ENCODE measurements at places on chromosomes 13 and 19.

DNA sequence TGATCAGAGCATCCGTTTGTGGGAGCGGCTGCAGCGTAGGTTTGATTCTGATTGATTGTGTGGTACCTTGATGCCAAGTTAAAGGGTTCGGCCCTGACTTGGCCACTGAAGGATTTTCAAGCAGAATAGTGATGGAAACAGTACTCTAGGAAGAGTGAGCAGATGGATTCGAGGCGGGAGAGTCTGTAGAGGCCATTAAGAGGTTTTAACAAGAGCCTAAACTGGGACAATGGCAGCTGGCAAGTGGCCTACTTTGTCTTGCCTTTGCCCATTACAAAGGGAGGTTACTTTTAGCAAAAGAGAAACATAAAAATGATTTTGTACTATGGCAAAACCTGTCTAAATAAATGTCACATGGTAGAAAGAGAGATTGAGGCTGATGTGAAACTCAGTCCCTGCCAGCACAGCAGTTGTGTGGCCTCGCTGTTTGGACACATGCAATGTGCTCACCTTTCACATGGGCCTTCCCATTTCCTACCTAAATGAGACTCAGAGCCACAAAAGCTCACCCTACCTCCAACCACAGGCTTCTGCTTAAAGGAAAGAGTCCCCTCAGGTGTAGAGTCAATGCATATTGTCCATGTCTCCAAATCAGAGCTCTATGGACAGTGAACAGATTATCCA is 62.4 kb upstream of the RAP2A start:
- DNase-seq, result no peak

GRCh38 chr13:40139896-40140520 is 484.5 kb downstream of the COG6 start:
- no peak for DNase-seq

GRCh38 chr13:98112456-98112855 is 30.4 kb upstream of the FARP1 start:
- no peak for DNase-seq

DNA sequence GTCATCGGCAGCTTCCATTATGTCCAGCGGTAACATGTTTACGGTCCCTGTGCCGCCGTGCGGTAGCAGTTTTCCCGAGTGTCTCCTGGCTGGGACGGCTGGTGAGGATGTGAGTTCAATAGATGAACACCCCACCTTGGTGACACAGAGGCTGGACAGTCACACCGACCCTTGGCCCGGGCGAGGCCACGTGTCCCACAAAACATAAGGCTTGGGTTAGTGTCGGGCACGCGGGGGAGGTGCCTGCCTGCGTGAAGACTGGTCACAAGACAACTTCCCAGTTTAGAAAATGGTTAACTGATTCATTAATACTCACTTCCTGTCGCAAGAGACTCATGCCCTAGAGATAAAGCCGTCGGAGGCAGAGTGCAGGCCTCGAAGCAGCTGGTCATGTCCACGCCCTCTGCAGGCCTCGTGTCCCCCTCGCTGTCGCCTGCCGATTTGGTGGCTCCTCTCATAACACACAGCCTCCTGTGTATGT is 17.2 kb downstream of the RASA3 start:
- DNase-seq, result no peak

DNA sequence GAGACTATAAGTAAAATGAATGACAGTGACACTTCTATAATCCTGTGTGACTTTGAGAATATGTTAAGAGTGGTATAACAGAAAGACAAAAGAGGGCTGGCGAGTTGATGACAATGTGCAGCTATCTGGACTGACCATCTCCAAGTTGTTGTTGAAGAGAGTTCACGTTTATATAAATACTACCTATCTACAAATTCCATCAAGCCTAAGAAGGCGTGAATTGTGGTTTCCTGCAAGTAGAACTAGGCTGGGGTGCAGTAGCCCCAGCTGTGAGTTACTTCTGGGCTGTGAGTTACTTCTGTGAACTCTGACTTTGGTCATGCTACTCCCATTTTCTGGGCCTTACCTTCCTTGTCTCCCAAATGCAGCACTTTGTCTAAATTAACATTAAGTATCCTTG is 561.0 kb downstream of the TBC1D4 start:
- no peak for DNase-seq

DNA sequence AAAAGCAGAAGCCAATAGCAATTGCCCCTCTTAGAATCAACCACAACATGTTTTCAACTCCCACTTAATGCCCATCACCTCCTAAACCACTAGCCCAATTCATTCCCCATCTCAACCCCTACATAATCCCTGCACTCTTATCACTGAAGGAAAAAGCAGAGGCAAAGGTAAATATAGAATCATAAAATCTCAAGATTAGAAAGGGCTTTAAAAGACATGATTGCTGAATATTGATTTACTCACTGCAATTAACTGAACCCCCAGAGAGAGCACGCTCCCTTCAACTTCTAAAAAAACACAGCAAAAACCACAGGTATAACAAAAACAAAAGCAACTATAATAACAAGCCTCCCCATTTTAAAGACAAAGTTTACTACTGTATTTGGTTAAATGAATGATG is 15.1 kb upstream of the POU4F1 start:
- DNase-seq, result no peak

- peak; percentile 80 for DNase-seq
Observed at GRCh38 chr19:17215127-17215971, at the start of gene USE1. TSS of gene USE1 (plus strand) at chr19:17215357. CDS start at chr19:17215406, 49 bp downstream.

- no peak for DNase-seq
Observed at GRCh38 chr13:35836446-35836845, 294.7 kb downstream of the DCLK1 start.

- no peak for DNase-seq
Observed at GRCh38 chr13:24888291-24888931, 124.4 kb downstream of the RNF17 start.

GRCh38 chr13:23771956-23772355 is 117.2 kb downstream of the MIPEP start:
- DNase-seq, result no peak

- DNase-seq, result no peak
Observed at GRCh38 chr13:91214031-91214430, 133.5 kb upstream of the MIR17HG start.

DNA sequence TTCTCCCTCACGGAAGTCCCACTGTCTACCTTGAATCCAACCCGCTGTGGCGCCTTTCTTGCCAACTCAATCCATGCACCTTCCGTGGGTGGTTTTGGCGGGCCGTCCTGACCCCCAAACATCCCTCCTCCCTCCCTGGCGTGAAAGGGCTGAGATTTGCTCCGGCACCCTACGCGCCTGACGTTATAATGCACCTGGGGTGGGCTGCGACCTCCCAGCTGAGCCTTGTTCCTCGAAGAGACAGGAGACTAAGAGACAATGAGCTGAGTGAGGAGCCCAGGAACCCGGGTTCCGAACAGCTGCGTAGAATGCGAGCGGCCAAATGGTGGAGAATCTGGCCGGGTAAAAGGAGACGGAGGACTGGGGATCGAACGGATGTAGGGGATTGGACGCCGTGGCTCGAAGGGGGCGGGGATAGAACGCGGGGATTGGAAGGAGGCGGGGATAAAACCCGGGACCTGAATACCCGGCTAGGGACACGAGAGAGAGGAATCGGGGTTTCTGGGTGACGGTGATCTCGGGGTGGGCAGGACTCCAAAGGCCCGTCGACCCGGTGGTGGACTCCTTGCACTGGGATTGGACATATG is at the start of gene CPT1C:
CPT1C (plus strand) TSS at position 461 of the 587 bp plus-strand sequence. CDS start 1,137 bp downstream, outside the sequence.
- peak; percentile 79 for DNase-seq

DNA sequence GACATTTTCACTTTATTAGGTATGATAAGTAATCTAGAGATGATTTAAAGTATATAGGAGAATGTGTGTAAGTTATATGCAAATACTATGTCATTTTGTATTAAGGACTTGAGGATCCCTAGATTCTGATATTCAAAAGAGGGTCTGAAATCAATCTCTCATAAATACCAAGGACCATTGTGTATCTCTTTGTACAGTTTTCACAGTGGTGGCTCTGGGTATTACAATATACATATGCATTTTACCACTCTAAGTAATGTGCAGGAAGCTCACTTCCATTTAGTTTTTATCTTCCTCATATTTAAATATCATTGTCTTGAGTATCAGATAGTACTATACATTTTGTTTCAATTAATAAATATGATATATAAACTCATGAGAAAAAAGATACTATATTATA is 862.6 kb upstream of the PCDH20 start:
- DNase-seq, result no peak

- peak; percentile 22 for DNase-seq
Observed at GRCh38 chr19:5093297-5093928, 124.5 kb downstream of the KDM4B start.

DNA sequence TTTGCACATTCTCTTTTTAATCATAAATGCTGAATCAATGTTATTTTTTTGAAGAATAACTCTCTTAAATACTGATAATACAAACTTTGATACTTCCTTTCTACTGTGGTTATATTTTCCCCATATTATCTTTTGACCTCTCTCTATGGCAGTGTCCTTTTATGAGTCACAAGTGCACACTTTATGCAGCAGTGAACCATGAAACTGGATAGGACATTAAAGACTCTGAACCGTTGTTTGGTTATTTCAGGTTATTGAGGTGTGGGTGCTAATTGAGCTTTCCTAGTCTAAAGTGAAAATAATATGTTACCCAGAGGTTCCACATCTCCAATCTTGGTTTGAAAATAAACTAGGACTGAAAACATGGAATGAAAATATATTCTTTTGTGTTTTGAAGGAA is 71.4 kb downstream of the DGKH start:
- no peak for DNase-seq

GRCh38 chr13:110983241-110983640 is 68.4 kb upstream of the ANKRD10 start:
- no peak for DNase-seq

DNA sequence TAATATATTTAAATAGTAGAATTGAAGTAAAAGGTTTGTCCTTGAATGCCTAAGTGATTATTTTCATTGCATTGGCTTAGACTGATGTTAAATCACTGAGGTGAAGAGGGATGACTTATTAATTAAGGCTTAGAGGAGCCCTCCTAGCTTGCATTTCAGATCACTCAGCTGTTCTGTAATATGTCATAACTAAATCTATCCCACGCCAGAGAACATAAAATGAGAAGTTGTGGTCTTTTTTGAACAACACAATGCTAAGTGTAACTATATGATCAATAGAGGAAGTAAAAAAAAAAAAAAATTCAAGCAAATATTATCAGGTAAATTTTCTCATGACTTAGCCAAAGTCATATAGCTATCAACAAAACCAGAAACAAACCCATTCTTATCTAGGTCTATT is 752.2 kb downstream of the GPC5 start:
- no peak for DNase-seq

DNA sequence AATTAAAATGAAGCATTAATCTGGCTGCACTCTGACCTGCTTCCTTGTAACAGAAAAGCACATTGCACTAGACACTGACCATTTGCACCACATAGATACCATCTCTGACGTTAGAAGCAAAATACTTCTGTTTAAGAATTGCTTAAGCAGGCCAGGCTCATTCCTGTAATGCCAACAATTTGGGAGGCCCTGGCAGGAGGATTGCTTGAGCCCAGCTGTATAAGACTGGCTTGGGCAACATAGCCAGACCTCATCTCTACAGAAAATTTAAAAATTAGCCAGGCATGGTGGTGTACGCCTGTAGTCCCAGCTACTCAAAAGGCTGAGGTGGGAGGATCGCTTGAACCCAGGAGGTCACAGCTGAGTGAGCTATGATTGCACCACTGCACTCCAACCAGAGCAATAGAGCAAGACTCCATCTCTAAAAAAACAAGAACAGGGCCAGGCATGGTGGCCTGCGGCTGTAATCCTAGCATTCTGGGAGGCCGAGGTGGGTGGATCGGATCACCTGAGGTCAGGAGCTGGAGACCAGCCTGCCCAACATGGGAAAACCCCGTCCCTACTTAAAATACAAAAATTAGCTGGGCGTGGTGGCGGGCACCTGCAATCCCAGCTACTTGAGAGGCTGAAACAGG is 7.0 kb upstream of the TLE6 start:
- DNase-seq, result no peak

- DNase-seq, result no peak
Observed at GRCh38 chr19:5133986-5134595, 165.2 kb downstream of the KDM4B start.

GRCh38 chr19:58469241-58470013 is 2.5 kb downstream of the ZNF324 start:
- DNase-seq, result no peak
